Common myeloid progenitor, CD34-positive (primary cell): ENCODE measurements at places on chromosomes 12 and 14.

DNA sequence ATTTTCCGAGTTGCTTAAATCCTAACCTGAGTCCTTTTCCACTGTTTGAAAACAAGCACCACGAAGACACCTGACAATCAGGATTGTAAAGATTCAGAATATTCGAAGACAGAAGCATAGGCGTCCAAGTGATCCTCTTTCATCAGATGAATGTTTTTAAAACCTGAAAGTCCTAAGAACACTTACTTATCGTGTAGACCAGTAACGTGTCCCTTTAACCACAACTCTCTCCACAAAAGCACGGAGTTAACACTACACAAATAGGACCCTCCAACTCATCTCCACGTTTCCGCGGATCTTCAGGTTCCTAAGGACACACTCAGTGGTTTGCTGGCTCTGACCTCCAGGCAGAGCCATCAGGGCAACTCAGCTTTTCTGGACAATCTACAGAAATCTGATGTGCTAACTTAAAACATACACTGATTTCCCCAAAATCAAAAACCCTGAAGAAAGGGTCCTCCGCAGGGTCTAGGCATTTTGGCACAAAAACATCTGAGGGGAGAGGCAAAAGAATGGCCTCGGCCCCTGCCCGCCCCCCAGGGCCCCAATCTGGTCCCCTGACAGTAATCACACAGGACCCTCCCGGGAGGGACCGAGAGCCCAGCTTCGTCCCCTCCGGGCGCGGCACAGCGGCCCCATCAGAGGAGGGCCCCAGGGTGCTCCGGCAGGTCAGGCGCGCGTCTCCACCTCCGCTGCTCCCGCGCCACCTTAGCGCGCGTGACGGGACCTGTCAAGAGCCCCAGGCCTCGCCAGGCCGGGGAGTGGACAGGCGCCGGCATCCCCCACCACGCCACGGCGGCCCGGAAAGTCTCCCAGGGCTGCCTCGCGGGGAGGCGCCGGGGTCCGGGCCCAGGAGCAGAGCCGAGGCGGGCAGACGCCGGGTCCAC is 925 bp downstream of the DICER1 start:
- DNase-seq: no peak
- no peaks in the 10 kb centered on the region for H3K27me3 ChIP-seq
- peak overlapping the region; percentile 96 for H3K27ac ChIP-seq
- peaks cover 48% of the 10 kb centered on the region for H3K4me1 ChIP-seq
- H3K36me3 ChIP-seq: no peaks in the 10 kb centered on the region

GRCh38 chr12:3931776-3932175 is 58.6 kb upstream of the PARP11 start:
- no peak overlapping the region for H3K4me3 ChIP-seq
- no peak overlapping the region for H3K27ac ChIP-seq
- DNase-seq: no peak
- H3K4me1 ChIP-seq: peaks cover 25% of the 10 kb centered on the region
- no peaks in the 10 kb centered on the region for H3K27me3 ChIP-seq

DNA sequence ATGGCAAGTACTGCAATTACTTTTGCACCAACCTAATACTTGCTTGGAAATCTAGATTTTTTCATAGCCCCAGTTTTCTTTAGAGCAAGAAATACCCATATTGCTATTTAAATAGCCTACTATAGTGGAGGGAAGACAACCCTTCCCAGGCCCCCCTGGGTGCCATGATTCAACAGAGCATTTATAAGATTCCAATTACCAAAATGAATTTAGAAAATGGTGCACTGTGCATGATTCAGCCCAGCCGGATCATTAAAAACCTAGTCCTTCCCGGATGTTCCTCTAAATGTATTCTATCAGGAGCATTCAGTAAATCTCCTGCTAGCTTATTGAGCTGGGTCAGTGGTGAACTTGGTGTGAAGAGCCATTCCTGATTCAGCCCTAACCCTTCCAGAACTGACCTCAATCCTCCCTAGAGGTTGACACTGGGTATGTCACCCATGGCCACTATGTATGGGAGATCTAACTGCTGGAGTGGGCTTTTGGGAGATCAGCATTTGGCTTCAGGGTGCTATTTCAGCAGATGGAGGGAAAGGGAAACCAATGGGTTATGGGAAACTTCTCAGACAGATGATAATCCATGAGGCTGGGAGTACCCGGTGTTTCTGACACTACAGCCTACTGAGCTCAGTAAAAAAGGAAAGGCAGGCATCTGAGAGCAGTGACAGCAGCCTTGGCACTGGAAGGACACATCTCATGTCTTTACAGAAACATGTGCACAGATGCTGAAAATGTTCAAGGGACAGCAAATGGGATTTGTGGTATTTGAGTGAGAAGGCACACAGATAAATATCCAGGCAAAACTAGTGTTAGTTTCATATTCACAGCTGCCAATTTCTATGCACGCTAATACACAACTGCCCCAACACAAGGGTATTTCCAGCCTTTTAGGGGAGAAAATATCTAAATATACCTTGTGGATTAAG is 258.9 kb downstream of the DPF3 start:
- DNase-seq: no peak
- H3K27me3 ChIP-seq: peaks cover 47% of the 10 kb centered on the region
- H3K36me3 ChIP-seq: no peaks in the 10 kb centered on the region
- H3K4me1 ChIP-seq: no peaks in the 10 kb centered on the region

DNA sequence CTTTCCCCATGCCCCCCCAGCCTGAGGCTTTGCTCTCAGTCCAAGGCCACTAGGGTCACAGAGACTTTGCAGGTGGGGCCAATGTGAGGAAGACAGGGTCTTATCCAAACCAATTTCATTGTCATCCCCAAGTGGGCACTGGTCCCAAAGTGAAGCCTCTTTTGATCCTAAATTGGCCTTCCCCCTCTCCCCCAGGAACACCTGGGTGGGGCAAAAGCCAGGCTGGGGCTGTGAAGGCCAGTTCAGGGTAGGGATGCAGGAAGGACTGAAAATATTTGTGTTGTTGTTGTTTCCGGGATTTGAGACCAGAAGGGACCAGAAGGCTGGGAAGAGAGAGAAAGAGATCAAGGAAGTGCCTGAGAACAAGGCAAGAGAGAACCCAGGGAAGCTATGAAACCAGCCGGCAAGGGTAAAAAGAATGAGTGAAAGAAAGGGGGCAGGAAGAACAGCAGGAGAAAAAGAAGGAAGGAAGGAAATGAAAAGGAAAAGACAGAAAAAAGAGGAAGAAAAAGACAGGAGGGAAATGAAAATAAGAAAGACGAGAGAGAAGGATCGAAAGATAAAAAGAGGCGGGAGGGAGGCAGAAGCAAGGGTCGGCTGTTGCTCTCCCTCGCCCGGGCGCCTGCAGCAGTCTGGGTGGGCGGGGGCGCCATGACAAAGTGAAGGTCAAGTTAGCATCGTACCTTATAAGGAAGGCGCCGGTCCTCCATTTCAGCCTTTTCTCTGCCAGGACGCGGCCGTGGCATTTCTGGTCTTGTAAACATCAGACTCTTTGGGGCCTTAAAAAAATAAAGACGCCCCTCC is 7.4 kb upstream of the HOXC11 start:
- no peaks in the 10 kb centered on the region for H3K36me3 ChIP-seq
- H3K4me1 ChIP-seq: peaks cover 4% of the 10 kb centered on the region
- peaks cover 37% of the 10 kb centered on the region for H3K27me3 ChIP-seq

GRCh38 chr12:69949311-69950002 is 124.4 kb downstream of the MYRFL start:
- H3K4me3 ChIP-seq: no peak overlapping the region
- peaks cover 2% of the 10 kb centered on the region for H3K27me3 ChIP-seq
- H3K27ac ChIP-seq: no peak overlapping the region
- no peaks in the 10 kb centered on the region for H3K36me3 ChIP-seq

- no peaks in the 10 kb centered on the region for H3K36me3 ChIP-seq
- no peak for DNase-seq
- no peaks in the 10 kb centered on the region for H3K4me1 ChIP-seq
- no peak overlapping the region for H3K27ac ChIP-seq
- H3K4me3 ChIP-seq: no peak overlapping the region
- H3K27me3 ChIP-seq: no peaks in the 10 kb centered on the region
These were observed 29.4 kb upstream of the ETFBKMT start for GRCh38 chr12:31629756-31630732.

GRCh38 chr12:131032082-131032750 is 78.5 kb downstream of the ADGRD1 start:
- DNase-seq: no peak
- H3K27me3 ChIP-seq: peaks cover 23% of the 10 kb centered on the region
- no peaks in the 10 kb centered on the region for H3K36me3 ChIP-seq
- H3K27ac ChIP-seq: no peak overlapping the region

DNA sequence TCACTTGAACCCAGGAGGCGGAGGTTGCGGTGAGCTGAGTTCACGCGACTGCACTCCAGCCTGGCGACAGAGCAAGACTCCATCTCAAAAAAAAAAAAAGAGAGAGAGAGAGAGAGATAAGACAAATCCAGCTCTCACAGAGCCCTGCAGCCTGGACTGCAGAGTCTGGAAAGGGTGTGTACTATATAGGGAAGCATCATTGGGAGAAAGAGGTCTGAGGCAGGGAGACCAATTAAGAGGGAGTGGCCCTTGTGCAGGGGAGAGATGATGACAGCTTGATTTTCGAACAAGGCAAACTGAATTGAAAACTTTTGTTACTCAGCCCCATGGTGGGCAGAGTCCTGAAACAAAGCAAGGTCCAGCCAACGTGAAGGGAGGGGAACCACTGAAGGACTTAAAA is 116.2 kb downstream of the CCDC60 start:
- no peak overlapping the region for H3K4me3 ChIP-seq
- DNase-seq: no peak
- no peaks in the 10 kb centered on the region for H3K4me1 ChIP-seq
- no peak overlapping the region for H3K27ac ChIP-seq
- no peaks in the 10 kb centered on the region for H3K36me3 ChIP-seq
- peaks cover 10% of the 10 kb centered on the region for H3K27me3 ChIP-seq

DNA sequence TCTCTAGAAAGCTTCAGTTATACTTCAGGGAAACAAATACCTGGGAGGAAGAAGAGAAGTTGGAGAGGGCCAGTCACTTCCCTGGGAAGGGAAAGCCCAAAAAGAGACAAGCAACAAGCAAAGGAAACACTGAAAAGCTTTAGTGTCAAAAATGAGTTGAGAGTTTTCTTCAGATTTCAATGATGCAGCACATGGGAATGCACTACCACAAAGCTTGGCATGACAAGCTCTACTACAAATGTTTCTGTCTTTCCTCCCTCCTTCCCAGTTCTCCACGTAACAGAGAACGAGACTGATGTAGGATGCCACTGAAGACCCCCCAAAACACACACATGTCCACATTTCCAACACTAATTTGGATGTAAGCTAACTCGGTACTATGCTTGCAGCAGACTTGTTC is 26.8 kb upstream of the ADAMTS20 start:
- H3K27ac ChIP-seq: no peak overlapping the region
- H3K27me3 ChIP-seq: no peaks in the 10 kb centered on the region
- H3K4me3 ChIP-seq: no peak overlapping the region

GRCh38 chr14:63282997-63283883 is 35.5 kb downstream of the GPHB5 start:
- no peaks in the 10 kb centered on the region for H3K36me3 ChIP-seq
- H3K4me3 ChIP-seq: no peak overlapping the region
- H3K27ac ChIP-seq: no peak overlapping the region
- H3K27me3 ChIP-seq: peaks cover 13% of the 10 kb centered on the region
- DNase-seq: no peak
